ENCODE measurements at places on chromosomes 13 and 19. TPM values are rescaled to one million over a fixed set of nuclear protein-coding genes. Genes with fewer than 3 reads are reported as not detected.

The HCST gene
- 0.92 TPM for total RNA-seq

The HIF3A gene
- total RNA-seq = 8.8 TPM

The REEP6 gene
- total RNA-seq = 5.1 TPM

The SARS2 gene
- total RNA-seq = 9.0 TPM

The ZNF808 gene
- total RNA-seq = 36.2 TPM

The CABP5 gene
- not detected for total RNA-seq

The ATP4A gene
- total RNA-seq = not detected

The RNF17 gene
- 1.6 TPM for total RNA-seq

The EBI3 gene
- total RNA-seq = 0.23 TPM

The OR10H2 gene
- not detected for total RNA-seq

The NAPA gene
- total RNA-seq = 62.7 TPM

The CPB2 gene
- total RNA-seq = not detected

The FFAR3 gene
- total RNA-seq = 0.23 TPM

The PSG2 gene
- not detected for total RNA-seq

The ZNF556 gene
- total RNA-seq = 0.46 TPM

The MTUS2 gene
- total RNA-seq = 19.4 TPM

The MEDAG gene
- 0.46 TPM for total RNA-seq

The CYP4F2 gene
- total RNA-seq = not detected

The YJEFN3 gene
- total RNA-seq = 11.1 TPM

The ERFL gene
- 1.6 TPM for total RNA-seq

The ZNF345 gene
- total RNA-seq = 22.8 TPM

The ZNF235 gene
- 14.3 TPM for total RNA-seq

The ONECUT3 gene
- total RNA-seq = 0.23 TPM

The WDR87 gene
- total RNA-seq = not detected

The ZNF541 gene
- total RNA-seq = 0.23 TPM

The SIAH3 gene
- 5.3 TPM for total RNA-seq

The CRB3 gene
- total RNA-seq = 1.6 TPM

The SIGLEC12 gene
- total RNA-seq = not detected

The RNF113B gene
- total RNA-seq = not detected

The CGB2 gene
- not detected for total RNA-seq

The RXFP2 gene
- total RNA-seq = 0.69 TPM

The PLEKHJ1 gene
- 49.8 TPM for total RNA-seq

The GAPDHS gene
- not detected for total RNA-seq

The LILRB2 gene
- 0.46 TPM for total RNA-seq

The NLRP5 gene
- under 0.01 TPM for total RNA-seq

The FCGBP gene
- 3.0 TPM for total RNA-seq

The BRSK1 gene
- total RNA-seq = 111 TPM

The S1PR2 gene
- total RNA-seq = 4.4 TPM

The MEIOSIN gene
- not detected for total RNA-seq

The NMRK2 gene
- not detected for total RNA-seq

The U2AF2 gene
- 76.1 TPM for total RNA-seq

The CALR gene
- 382 TPM for total RNA-seq

The ZNF793 gene
- 44.5 TPM for total RNA-seq

The PSG7 gene
- total RNA-seq = not detected

The DLL3 gene
- 17.5 TPM for total RNA-seq

The OR4F17 gene
- total RNA-seq = not detected

The ZNF682 gene
- 12.9 TPM for total RNA-seq
